ENCODE measurements at places on chromosomes 1 and 21.
A peak's percentile ranks its signal among the peaks of the same experiment; 100 is the strongest.

DNA sequence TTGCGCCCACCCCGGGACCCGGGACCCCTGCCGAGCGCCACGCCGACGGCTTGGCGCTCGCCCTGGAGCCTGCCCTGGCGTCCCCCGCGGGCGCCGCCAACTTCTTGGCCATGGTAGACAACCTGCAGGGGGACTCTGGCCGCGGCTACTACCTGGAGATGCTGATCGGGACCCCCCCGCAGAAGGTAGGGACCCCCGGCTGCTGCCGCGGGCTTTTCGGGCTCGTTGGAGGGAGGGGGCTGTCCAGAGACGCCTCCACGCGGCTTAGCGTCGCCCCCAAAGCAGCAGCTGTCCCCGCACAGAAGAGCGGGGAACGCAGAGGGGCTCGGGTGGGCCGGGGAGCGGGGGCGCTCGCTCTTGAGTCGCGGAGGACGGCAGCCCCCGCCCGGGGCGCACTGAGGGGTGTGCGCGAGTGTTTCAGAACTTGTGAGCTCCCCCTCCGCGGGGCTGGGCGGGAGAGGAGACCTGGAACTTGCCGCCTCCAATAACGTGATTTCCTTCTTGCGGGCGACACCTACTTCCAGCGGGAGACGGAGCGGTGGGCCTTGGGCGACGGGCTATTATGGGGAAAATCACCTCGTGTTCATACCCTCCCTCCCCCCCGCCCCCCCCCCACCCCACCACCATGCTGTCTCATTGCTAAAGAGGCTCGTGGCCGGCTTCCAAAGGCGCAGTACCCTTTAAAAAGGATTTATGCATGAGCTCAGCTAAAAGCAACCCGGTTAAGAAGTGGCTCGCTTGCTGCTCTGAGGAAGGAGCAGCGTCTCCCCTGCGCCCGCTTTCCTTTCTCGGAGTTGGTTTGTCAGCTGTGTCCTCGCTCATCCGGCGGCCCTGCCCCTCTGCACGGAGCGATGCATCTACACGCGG, 664 bp downstream of the BACE2 start:
- peak; percentile 27 for DNase-seq

- no peak for DNase-seq
Measured at GRCh38 chr21:45157932-45158331, 83.6 kb downstream of the ADARB1 start.

DNA sequence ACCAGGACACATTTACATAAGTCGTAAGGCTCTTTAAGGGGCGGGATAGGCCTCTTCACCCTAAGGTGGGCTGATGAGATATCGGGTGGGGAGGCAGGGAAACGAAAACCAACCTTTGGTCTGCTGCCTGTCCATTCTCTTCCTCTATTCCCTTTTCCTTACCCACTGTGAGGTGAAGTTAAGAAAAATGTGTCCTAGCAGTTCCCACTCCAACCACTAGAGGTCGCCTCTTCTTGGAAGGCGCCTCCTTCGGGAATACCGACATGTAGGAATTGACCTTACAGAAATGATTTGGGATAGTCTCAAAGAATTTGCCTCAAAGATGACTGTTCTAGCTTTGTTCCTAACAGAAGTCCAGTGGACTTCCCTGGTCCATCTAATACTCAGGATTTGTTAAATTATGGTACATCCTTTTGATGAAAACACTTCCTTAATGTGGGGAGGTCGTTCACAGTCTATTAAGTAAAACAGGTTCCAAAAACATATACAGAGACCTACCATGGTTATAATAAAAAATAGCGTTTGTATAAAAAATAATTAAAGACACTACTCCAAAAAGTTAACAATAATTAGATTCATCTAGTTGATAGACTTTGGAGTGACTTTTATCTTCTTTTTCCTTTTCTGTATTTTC, 14.1 kb downstream of the AZIN2 start:
- peak; percentile 67 for DNase-seq

GRCh38 chr1:211750599-211750998, 75.2 kb upstream of the NEK2 start:
- DNase-seq, result no peak

GRCh38 chr1:156676820-156677615, at the start of gene NES:
Gene NES, minus strand, starts transcription at chr1:156677407. Its CDS starts 143 bp downstream, at chr1:156677264.
- no peak for DNase-seq

GRCh38 chr1:40362199-40362598, 11.3 kb upstream of the SMAP2 start:
- no peak for DNase-seq

DNA sequence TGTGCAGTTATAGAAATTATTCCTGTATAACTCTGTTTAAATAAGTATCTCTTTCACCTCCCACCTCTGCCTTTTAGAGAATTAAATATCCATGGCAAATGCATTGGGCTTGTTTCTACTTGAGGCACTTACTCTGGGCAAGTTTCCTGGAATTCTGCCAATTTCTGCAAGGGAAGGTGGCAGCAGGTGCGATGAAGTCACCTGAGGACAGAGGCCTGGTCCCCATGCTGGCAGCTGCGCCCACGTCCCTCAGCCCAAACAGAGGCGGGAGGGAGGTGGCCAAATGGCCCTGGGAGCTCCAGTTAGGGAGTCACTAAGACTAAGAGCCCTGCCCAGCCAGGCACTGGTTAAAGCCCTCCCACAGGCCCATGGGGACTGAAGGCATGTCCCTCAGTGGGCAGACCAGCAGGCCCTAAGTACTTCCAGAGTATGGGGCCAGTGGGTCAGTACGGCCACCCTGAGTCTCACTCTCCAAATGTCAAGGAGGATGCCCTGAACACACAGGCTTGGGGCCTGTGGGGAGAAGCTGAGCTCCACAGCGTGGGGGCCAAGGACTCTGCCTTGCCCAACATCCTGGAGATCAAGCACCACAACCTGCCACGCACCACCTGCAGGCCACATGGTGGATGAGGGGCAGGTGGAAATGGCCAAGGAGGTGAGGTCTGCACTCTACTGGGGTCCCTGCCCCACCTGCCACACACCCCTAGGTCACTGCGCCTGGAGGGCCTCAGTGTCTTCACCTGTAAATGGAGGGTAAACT, 19.4 kb downstream of the ACOT7 start:
- no peak for DNase-seq

DNA sequence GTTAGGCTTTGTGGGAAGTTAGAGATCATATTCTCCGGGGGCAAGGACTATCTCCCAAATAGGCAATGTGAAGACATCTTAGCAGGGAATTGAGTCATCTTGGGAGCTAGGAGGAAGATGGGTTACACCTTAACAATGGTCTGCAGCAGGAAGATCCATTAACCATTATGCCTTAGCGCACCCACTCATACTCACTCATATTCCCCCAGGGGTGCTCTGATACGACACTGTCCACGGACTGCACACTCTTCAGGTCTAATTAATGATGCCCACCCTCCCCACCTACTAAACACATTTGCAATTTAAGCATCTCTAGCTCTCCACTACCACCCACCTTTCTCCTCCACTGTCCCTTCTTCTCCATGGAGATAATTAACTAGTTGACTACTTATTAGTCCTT, 857 bp upstream of the AK5 start:
- no peak for DNase-seq

- no peak for DNase-seq
Measured at GRCh38 chr1:34013958-34014737, 150.3 kb downstream of the HMGB4 start.

- no peak for DNase-seq
Measured at GRCh38 chr21:34802180-34802899, 133.5 kb downstream of the CLIC6 start.

DNA sequence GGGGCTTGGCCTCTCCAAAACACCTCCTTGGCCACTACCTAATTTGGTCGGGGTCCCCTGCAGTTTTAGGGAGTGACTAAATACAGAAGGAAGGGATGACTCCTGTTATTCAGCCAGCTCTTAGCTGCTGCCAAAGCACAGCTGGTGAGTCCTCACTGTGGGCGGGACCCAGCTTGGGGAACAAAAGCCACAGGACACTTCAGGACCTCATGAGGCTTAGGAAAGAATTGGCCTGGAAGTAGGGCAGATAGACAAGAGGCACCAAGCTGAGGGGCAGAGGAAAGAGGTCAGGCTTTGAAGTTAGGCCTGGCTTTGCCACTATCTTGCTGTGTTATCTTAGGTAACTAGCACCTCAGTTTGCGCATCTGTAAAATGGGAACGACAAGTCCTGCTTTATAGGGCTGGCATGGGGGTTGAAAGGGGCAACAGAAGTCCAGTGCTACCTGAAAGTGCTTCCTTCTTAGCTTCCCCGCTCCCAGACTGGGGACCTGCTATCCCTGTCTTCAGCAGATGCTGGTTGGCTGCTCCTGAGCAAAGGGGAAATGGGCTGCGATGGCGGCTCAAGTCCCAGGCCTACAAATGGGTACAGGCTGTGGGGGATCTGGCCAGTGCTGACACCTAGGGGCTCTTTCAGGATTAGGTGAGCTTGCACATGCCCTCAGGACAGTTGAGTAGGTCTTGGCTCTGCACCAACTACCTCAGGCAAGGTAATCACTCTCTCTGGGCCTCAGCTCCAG, 15.7 kb downstream of the IFI6 start:
- DNase-seq, result no peak

DNA sequence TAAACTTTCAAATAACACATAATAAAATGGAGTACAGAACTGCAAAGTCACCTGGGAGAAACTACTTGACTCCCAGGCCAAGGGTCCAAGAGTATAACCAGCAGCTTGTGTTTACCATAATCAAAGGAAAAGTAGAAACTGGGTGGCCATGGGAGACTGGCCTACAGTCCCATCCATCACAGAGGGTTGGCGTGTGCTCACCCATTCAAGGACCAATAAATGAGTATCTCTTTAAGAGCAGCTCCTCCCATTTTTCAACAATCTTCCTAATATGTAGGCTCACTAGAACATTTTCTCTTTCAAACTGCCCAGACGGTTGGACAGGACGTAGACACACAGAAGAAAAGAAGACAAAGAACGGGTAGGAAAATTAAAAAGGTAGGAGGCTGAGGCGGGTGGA, at the start of gene FMO3:
FMO3 (plus strand) TSS at position 302 of the 400 bp plus-strand sequence. CDS start 1,754 bp downstream, outside the sequence.
- no peak for DNase-seq

- DNase-seq, result no peak
Measured at GRCh38 chr1:43978551-43979260, at the start of gene B4GALT2. Gene B4GALT2, plus strand, starts transcription at chr1:43979210. Its CDS starts 1,951 bp downstream, at chr1:43981161.

DNA sequence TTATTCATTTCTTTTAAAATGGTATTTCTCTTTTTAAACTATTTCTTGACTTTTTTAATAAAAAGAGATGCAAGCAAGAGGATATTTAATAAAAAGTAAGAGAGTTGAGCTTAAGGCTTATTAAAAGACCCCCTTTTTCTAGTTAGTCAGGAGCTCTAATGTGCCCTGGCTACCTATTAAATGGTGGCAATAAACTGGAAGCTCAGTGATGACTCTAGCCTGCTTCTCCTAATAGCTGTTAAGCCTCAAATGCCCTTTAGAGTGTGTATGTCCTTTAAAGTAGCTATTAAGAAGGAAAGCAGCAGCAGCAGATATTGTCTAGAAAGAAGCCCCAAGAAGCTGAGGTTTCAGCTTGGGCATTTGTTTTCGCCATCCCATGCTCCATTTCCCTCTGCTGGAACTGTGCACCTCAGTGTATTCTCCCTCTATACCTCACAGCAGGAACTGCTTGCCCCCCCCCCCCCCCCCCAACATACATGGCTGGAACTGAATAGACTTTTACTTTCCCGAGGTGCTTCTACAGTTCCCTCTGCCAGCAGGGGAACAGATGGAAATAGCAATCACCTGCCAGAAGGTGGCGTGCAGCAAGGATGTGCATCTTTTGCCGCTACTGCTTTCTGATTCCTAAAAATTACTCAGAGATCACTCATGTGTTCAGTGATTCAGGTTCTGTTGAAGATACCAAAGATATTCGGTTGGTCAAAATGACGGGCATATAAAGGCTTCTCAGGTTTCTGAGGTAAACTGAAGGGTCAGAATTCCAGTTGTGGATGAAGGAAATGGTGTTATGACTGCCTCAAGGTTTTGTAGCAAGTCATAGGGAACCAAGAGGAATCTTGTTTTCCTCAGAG, 2.5 kb downstream of the RGS4 start:
- peak; percentile 46 for DNase-seq

GRCh38 chr1:37012226-37012625, 22.1 kb downstream of the GRIK3 start:
- no peak for DNase-seq

- no peak for DNase-seq
Measured at GRCh38 chr1:209433649-209434031, 149.9 kb upstream of the CAMK1G start.

DNA sequence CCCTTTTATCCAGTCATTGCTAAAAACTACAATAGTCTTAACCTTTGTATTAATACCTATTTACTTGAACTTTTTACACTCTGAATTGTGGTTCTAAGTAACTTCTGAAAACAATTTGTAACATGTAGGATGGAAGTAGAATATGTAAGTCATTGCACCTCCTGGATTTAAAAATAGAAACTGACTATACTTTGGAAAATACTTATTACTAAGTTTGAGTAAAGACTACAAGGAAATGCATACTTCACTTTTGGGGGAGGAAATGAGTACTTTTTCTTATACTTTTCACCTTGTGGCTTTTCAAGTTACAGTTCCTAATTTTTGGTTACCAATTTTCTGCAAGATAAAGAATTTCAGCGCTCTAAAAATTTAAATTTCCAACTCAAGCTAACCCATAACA, 8.7 kb downstream of the RGS18 start:
- DNase-seq, result no peak

DNA sequence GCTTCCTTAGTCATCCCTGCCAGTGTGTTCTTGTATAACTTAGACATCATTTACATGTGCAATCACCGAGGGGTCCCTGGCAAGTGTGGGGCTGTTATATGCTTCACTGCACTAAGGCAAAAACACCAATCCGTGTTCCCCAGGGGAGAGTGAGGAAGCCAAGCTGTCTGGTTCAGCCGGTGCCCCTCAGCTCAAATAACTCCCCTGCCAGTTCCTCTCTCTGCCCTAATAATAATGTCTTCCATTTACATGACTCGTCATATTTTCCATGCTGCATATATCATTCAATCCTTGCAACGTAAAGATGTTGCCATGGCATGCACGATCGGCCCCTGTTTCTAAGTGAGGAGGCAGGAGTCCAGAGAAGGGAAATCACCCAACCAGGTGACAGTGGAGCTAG, 24.4 kb upstream of the NDC1 start:
- no peak for DNase-seq

DNA sequence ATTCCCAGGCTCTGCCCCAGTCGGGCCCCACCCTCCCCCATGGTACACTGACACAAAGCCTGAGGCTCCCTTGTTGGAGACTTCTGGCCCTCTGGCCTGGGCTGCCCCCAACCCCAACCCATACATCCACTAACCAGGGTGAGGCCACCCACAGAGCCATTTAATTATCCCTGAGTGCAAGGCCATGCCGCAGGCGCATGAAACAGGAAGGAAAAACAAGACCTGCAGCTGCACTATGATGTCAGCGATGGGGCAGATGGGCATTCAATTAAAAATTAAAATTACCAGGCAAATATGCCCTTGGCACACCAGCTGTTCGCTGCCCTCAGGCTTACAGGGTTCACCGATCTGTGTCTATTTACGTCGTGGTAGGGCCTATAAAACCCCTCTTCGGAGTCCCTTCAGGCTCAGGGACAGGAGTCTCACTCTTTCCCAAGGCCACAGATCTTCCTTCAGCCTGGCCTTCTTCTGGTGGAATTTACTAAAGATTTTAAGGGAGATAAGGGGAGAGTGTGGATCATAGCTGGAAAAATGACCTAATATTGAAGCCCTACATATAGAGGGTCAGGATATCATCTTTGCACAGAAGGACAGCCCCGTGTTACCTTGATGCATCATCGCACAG, 29.6 kb upstream of the RGS16 start:
- no peak for DNase-seq

- no peak for DNase-seq
Measured at GRCh38 chr1:211370669-211371068, 44.0 kb downstream of the TRAF5 start.

Data from SW 1271 (cell line).